ENCODE measurements at places on chromosomes 2 and 18. TPM values are rescaled to one million over a fixed set of nuclear protein-coding genes. Genes with fewer than 3 reads are reported as not detected.

DNA sequence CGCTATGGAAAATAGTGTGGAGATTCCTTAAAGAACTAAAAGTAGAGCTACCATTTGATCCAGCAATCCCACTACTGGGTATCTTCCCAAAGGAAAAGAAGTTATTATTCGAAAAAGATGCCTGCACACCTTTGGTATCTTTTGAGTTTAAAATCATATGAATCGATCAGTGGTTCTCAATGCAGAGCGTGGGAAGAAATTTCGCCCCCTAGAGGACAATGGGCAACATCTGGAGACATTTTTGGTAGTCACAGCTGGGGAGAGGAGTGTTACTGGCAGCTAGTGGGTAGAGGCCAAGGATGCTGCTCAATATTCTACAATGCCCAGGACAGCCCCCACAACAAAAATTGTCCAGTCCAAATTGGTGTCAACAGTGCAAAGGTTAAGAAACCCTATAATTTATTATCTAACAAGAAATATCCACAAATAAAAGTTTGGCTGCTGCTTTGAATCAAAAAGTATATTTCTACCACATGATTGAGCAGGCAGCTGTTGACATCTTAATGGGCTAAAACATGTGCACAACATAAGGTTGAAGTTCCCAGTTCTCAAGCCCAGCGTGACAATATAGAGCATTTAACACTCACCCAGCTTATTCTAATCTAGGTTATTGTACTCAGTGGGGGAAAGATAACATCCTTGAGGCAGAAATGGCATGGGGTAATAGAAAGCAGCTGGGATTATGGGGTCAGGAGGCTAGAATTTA lies 425.7 kb downstream of the LRATD1 start:
- DNase-seq = no peak

DNA sequence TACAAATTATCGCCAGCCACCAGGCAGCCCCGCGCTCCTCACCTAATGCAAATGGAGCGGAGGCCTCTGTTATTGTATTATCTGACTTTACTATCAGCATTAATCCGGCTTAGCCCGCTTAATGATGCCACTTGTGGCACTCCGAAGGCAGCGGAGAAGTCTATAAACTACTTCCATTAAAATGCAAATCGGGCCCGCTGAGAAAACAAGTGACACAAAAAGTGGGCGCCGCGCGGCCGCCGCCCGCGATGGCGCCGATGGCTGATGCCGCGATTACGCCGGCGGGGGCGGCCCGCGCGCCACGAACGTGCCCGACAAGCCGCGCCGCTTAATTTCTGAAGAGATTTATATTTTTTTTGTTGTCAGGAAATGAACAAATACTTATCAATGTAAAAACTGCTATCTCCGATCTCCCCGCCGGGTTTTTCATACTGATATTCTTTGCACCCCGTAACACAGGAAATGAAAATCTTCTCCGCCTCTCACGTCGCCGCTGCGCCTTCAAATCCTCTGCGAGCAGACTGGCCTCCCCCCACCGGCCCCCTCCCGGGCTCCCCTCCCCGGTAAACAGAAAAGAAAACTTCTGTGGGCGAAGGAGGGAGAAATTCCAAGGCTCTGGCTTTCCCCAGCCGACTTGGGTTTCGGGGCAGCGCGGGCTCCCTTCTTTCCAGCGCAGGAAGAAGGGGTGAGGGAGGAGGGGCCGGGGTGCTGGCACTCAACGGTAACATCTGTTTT lies 221.8 kb downstream of the INSIG2 start:
- DNase-seq = no peak

- DNase-seq = no peak
Observed at GRCh38 chr2:234025891-234026401, 24.6 kb upstream of the SPP2 start.

DNA sequence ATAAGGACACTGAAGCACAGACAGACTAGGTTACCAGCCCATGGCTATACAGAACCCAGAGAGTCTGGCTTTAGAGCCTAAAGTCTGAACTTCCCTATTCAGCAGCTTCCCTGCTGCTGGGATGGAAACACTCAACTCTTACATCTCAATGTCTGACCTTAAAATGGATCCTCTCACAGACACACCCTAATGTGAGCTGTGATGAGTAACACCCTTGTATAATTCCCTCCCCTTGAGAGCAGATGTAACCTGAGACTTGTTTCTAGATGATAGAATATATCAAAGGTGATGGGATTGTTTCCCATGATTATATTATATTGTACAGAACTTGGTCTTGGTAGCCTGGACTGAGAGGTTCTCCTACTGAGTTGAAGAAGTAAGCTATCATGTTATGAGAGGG lies 577.1 kb upstream of the KLHL29 start:
- no peak for DNase-seq

GRCh38 chr2:205273148-205273547 lies 409.2 kb upstream of the NRP2 start:
- no peak for DNase-seq

DNA sequence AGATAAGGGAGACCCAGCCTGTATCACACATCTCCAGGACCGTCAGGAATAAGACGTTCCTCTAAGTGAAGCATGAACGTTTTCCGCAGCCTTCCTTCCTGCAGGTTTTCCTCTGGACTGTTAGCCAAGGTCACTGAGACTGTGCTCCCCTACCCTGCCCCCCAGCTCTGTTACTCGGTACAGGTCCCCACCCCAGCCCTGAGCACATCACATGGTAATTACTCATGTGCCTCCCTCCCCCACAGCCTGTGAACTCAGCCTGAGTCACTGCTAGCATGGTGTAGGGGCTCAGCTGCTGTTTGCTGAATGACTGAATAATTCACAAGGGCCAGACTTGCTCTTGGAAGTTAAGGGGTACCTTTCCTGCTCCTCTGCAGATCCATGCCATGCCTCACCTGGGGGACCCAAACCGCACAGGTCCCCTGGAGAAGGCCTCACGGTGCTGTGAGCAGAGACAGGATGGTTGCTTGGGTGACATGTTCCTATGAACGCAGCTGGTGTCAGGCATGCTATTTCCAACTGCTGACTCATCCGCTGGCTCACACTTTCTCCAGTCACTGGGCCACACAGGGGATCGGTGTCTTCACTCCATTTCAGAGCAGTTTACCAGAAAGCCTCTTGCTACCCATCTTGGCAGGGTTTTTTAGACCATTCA lies 88.2 kb downstream of the PLB1 start:
- DNase-seq = peak; percentile 30

LYPD6B gene
- 0.91 TPM for total RNA-seq

ACKR3 gene
- total RNA-seq = 10.3 TPM

DLX1 gene
- total RNA-seq = not detected

GRCh38 chr2:86393521-86394491 lies 47.4 kb upstream of the KDM3A start:
- no peak for DNase-seq

DNA sequence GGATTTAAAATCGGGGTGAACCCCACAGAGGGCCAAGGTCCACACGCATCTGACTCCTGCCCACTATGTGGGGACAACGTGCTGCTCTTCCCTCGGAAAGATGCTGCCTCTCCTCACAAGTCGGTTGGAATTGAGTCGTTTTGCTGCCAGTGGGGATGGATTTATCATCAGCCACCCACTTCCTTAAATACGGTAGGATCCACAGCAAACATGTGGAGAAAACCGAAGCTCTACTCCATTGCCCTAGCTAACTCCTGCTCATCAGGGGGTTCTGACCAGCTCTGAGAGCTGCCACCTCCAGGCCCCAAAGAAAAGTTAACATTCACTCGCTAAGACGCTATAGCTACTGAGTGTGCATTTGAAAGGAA lies 80.9 kb downstream of the CHRNA1 start:
- DNase-seq = no peak

GRCh38 chr2:111986116-111986900 lies 68.8 kb upstream of the TMEM87B start:
- DNase-seq = no peak

- DNase-seq = no peak
Observed at GRCh38 chr2:69309351-69310110, 77.5 kb downstream of the GFPT1 start.

IL1R2 gene
- total RNA-seq = not detected

All from cerebellum (tissue), 4 donors.